ENCODE measurements at places on chromosomes 16 and 17.
A peak's percentile ranks its signal among the peaks of the same experiment; 100 is the strongest.

DNA sequence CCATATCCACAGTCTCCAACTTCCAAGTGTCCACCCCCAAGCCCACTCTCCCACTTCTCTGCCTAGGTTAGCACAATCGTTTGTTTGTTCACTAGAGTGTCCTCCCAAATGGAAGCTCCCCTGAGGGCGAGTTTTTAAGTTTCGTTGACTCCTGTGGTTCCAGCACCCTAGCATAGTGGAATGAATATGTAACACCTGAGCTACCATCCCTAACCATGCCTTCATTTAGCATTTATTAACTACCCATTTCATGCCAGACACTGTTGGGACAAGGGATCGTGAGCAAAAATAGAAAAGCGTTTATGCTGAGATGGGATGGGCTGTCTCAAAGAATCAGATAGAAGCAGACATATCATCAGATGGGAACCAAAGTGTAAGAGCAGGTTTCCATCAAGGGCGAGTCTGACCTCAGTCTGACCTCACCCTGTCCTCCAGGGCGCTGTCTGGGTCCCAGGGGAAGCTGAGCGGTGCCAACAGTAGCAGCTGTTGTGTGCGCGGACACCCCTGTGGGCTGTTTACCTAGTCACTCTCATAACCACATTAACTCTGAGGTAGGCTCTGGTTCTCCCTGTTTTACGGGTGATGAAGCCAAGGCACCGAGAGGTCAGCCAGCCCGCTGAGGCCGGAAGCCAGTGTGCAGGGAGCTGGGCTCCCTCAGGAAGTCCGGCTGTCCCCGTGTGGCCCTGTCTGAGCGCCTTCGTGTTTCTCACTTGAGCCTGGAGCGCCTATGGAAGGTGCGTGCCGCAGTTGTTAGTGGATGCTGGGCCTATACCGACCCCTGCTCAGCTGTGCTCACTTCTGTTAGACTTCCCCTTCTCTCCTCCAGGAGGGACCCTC, 6.2 kb downstream of the CNP start:
- DNase-seq, result peak; percentile 87

DNA sequence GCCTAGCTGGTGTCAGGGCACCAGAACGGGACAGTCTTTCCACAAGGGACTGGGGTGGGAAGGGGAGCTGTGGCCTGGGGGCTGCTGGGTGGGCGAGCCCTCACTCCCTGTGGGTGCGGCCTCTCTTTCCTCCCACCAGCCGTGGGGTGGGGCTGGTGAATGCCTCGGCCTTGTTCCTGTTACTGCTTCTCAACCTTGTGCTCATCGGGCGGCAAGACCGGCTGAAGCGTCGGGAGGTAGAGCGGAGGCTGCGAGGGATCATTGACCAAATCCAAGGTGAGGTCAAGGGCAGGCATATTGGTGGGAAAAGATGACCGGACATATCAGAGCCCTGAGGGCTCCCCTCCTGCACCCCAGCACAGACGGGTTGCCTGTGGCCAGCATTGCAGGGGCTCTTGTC, 29.2 kb downstream of the CASKIN2 start:
- DNase-seq, result no peak

- no peak for DNase-seq
Observed at GRCh38 chr17:59366773-59367656, 35.6 kb downstream of the YPEL2 start.

GRCh38 chr16:13324851-13325250, 423.5 kb downstream of the SHISA9 start:
- no peak for DNase-seq

- no peak for DNase-seq
Observed at GRCh38 chr16:68762996-68763756, 26.1 kb downstream of the CDH1 start.

DNA sequence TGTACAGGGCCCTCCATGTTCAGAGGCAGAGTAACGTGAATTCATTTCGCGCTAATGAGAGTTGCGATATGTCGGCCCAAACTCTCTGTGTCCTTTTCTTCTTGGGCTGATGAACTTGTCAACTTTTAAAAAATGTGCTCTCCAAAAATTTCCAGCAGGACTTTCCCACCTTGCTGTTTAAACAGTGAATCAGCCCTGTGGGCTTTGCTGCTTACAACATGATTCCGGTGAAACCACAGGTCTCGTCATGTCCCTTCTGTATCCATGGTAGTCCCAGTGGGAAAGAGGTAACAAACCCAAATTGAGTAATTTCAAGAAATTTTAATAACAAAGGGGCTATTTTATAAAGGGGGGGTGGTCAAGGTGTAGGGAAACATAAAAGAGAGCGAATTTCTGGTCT, 612.9 kb downstream of the MAF start:
- peak; percentile 76 for DNase-seq

DNA sequence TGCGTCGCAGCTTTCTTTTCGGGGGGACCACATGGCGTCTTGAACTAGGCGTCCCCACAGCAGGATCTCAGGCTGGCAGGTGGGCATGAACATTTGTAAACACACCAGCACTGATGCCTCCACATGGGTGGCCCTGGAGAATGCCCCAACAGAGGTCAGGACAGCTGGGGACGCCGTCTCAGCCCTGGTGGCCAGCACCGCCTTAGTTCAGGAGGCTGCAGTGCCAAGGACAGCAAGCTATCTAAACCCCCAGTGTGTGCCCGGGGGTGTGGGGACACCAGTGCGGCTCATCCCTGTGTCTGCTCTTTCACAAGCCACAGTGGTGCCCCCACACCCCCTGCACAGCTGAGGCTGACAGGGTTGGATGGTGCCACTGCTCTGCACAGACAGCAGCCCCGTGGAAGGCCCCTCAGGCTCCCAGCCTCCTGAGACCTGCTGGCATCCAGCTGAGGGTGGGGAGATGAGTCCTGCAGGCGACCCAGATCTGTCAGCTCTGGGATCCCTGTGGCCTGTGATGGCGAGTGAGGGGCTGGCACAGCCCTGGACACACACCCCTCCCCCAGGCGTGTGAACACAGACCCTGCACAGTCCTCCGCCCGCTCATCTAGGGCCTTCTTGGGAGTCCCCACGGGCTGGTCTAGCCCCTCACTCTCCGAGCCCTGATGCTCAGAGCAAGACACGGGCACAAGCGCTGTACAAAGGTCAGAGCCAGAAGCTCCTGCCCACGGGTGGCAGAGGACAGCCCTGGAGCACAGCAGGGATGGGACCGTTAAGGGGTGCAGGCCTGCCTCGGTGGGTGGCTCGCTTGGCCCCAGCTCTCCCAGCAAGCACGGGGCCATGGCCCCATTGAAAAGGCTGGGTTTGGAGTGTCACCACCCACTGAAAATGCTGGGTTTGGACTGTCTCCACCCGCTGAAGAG, 10.7 kb downstream of the FSCN2 start:
- no peak for DNase-seq

DNA sequence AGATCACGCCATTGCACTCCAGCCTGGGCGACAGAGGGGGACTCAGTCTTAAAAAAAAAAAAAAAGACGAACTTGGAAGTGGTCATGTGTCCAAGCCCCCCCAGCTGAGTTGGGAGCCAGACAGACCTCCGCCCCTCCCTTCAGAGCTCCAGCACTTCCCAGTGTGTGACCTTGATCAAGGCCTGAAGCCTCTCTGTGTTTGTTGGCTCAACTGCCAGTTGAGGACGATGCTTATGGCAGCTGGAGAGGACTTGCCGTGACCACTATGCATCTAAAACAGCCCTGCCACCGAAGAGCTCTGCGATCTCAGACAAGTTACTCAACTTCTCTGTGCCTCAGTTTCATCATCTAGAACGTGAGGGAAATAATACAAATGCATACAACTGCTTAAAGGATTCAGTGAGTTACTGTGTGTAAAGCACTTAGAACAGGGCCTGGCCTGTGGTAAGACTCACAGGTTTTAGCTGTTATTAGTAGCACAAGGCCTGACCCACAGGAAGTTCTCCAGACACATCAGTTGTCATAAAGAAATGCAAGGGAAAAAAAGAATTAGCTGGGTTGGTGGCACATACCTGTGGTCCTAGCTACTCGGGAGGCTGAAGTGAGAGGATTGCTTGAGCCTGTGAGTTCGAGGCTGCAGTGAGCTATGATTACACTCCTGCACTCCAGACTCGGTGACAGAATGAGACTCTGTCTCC, 7.0 kb upstream of the IL27 start:
- no peak for DNase-seq

- DNase-seq, result no peak
Observed at GRCh38 chr16:17984810-17985209, 351.7 kb downstream of the NPIPA8 start.

DNA sequence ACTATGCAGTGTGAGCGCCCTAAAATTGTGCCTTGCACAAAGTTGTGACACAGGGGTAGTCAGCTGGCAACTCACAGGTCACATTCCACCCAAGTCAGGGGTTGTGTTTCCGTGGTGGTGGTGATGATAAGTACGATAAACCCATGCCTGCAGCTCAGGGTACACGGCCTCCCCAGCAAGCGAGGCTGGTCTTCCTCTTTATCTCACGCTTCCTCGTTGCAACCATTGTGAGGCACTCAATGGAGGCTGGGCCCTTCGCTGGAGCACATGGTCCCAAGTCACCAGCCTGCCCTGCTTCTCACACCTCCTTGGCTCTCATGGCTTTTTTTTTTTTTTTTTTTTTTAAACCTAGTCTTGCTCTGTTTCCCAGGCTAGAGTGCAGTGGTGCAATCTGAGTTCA, 307.5 kb downstream of the CPPED1 start:
- DNase-seq, result no peak

DNA sequence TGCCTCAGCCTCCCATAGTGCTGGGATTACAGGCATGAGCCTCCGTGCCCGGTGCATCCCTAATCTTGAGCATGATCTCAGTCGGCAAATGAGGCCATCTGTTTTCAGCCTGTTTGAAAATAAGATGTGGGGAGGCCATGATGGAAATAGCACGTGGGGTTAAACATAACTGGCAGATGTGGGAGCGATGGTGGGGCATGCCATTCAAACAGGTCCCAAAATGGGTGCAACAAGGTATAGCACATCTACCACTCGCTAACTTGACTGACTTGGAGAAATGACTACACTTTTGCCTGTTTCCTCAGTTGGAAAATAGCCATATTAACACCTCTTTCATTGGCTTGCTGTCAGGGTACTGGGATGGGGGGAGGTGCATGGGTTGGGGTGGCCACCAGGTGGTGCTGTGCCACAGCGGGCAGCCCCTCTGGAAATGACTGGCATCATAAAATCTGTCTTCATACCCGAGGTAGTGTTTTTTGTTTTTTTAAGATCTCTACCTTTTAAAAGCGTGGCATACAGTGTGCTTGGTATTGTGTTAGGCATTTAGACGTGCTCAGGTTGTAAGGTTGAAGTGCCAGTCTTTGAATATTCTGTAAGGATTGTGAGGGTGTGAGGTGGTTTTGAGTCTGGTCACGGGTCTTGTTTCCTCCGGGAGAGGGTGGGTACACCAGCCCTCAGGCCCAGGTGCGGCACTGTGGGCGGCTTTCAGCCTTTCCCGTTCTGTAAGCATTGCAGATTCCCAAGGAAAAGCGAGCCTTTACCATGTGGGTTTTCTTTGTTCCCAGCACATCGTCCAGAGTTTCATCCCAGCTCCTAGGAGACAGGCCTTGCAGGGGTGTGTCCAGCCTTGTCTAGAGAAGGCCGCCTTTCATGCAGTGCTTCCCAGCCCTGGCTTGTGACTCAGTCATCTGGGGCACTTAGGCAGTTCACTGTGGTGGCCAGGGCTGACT, 2.9 kb upstream of the TTYH2 start:
- DNase-seq, result peak; percentile 74

GRCh38 chr16:82880346-82880745, 253.6 kb downstream of the CDH13 start:
- no peak for DNase-seq

GRCh38 chr16:57998486-57998885, 2.0 kb downstream of the ZNF319 start:
- DNase-seq, result no peak

- no peak for DNase-seq
Observed at GRCh38 chr16:50298075-50298460, 31.7 kb downstream of the ADCY7 start.

- DNase-seq, result no peak
Observed at GRCh38 chr17:34366529-34367107, 3.6 kb upstream of the CCL1 start.

- no peak for DNase-seq
Observed at GRCh38 chr16:55641430-55642056, 14.2 kb upstream of the SLC6A2 start.

- peak; percentile 27 for DNase-seq
Observed at GRCh38 chr17:75774471-75774990, 9.5 kb upstream of the GALK1 start.

DNA sequence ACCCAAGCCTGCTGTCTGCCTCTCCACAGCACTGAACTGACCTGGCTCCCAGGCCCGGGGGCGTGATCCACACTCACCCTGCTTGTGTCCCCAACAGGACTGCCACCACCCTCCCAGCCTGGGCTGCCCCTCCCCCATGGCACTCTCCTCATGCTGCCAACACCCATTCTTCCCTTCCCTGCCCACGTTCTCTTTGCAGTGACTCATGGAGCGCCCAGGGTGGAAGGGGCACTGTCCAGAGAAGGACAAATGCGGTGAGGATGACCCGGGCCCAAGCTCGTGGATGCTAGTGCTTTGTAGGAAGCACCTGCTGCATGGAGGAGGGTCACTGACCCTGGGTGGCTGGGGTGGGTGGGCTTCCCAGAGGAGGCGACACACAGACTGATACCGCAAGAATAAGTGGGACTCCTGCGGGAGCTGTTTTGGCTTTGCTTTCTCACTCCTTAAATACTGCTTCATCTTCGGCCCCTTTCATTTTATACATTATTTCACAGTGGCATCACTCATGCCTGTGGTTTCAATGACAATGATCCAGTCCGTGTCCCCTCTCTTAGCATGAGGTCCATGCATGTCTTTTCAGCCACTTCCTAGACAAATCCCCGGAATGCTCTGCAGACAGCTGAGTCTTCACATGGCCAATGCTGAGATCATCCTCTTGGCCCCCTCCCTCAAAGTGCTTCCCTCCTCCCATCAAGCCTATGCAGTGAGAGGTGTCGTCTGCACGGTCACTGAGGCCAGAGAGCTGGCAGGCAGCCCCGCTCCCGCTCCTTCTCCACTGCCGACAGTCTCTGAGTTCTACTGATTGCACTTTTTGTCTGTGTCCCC, 17.6 kb downstream of the CDK5R1 start:
- DNase-seq, result no peak

- no peak for DNase-seq
Observed at GRCh38 chr17:56152874-56153602, at the start of gene ANKFN1. TSS of gene ANKFN1 (plus strand) at chr17:56153475. CDS start at chr17:56212668, 59,193 bp downstream.

DNA sequence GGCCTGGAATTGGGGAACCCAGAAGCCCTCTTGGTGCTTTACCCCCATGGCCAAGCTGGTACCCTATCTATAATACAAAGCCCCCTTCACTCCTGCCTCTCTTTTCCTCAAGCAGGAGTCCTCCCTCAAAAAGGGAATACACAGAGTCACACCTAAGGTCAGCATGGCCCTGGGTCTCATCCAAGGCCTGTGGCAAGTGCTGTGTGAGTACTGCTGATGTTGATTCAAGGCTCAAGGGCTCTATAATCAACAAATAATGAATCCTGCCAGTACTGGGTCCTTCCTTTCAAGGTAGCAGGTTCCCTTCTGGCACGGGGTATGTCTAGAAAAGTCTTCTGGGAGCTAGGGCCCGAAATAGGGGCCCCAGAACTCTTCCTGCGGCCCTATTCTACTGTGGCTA, 187.3 kb downstream of the CYB561 start:
- DNase-seq, result no peak

All from breast epithelium (tissue), 4 donors.